ENCODE measurements at places on chromosomes 1 and 21. TPM values are rescaled to one million over a fixed set of nuclear protein-coding genes. Genes with fewer than 3 reads are reported as not detected.
A peak's percentile ranks its signal among the peaks of the same experiment; 100 is the strongest.

- peaks cover 40% of the 10 kb centered on the region for H3K4me1 ChIP-seq
- no peak for DNase-seq
- H3K36me3 ChIP-seq = peaks cover 12% of the 10 kb centered on the region
- H3K27ac ChIP-seq = no peak overlapping the region
These were observed 9.0 kb downstream of the DR1 start for GRCh38 chr1:93354749-93355148.

- H3K27ac ChIP-seq = no peak overlapping the region
- peaks cover 3% of the 10 kb centered on the region for H3K36me3 ChIP-seq
- DNase-seq = no peak
- no peak overlapping the region for H3K4me3 ChIP-seq
These were observed 87.9 kb downstream of the ZZZ3 start for GRCh38 chr1:77594366-77595112.

GRCh38 chr1:26686795-26687194 is 9.0 kb upstream of the ARID1A start:
- no peaks in the 10 kb centered on the region for H3K36me3 ChIP-seq
- H3K4me1 ChIP-seq = peaks cover 29% of the 10 kb centered on the region
- peak overlapping the region; percentile 37 for H3K27ac ChIP-seq
- H3K4me3 ChIP-seq = no peak overlapping the region

DNA sequence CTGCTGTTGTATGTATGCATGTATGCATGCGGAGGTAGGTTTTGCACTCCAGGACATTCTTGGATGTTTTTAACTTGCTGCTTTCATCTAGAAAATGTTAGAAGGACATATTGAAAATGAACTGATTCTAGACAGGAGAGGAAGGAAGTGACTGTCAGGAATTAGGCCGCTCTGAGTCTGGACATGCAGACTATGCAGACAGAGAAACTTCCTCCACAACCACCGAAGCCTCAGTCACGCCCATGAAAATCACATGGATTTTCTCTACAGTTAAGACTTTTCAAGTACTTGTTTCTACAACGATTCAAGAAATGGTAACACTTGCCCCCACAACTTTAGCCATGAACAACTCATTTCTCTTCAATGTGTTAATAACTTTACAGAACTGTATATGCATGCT is 211.1 kb downstream of the SMYD3 start:
- H3K4me3 ChIP-seq = no peak overlapping the region
- H3K36me3 ChIP-seq = no peaks in the 10 kb centered on the region
- no peak for DNase-seq
- peaks cover 35% of the 10 kb centered on the region for H3K4me1 ChIP-seq
- H3K27me3 ChIP-seq = no peaks in the 10 kb centered on the region
- peak overlapping the region; percentile 71 for H3K27ac ChIP-seq

DNA sequence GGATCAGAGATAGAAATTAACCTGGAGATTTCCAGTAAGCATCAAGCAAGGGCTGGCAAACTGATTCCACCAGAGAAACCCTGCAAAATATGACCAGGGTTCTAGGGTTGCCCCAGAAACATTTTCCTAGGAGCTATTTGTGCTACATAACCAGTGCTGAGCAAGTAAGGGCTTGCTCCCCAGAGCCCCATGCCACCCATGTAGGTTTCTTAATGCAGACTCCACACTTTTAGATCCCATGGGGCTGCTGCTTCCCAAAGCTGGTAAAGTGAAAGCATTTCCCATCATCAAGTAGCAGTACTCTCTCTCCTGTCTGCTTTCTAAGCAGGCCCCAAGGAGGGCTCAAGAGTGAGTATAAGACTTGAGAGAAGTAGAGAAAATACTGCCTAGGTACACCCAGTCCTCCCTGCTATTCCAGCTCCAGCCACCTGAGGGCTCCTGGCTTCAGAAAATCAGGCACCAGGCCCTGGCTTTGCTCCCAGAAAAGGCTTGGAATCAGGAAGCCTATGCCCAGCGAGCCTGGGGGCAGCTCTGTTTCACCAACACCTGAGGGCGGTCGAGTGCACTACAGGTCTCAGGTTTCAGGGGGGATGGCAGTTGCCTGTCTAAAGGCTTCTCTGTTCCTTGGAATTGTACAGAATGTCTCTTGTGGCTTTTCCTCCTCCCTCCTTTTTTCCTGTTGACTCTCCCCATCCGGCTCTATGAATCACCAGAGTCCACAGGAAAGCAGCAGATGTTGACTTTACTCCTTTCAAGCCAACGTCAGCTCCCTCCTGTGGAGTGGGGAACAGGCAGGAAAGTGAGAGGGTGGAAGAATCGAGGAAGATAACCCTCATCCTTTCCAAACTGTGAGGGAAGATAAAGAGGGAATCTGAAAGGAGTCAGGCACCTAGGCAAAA is 6.2 kb upstream of the ANKRD35 start:
- H3K4me3 ChIP-seq = peak overlapping the region; percentile 42
- peaks cover 5% of the 10 kb centered on the region for H3K36me3 ChIP-seq
- peaks cover 44% of the 10 kb centered on the region for H3K4me1 ChIP-seq

DNA sequence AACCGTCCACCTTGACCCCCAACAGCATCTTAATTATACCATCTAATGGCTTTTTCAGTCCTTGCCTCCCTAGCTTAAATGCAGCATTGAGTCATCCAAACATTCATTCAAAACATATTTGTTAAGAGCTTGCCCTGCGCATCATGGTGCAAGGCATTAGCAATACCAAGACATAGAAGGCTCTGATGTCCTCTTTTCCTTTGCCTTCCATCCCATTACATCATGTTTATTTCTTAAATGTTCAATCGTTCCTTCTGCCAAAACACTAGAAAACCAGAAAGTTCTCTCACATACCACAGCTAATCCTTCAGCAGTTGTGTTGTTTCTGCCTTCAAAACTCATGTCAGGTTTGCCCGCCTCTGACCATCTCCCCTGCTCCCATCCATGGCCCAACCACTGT is 29.8 kb upstream of the VTCN1 start:
- H3K27me3 ChIP-seq = peaks cover 24% of the 10 kb centered on the region
- no peaks in the 10 kb centered on the region for H3K36me3 ChIP-seq
- peaks cover 4% of the 10 kb centered on the region for H3K4me1 ChIP-seq
- no peak for DNase-seq
- no peak overlapping the region for H3K27ac ChIP-seq

DNA sequence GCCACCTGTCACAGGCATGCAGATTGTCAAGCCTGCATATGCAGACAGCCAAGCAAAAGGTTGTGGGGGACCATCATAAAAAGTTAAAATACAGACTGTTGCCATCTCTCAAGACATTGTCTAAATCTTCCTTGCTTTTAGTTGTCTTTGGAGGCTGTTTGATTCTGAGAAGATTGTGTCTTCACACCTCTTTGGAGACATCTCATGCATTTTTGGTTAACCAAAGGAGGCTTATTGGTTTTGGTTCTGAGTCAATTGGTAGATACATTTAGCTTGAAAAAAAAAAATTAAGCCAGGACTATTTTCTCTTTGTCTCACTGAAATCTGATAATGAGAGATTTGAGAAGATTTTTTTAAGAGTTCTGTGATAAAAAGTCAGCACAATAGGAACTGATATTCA is 217.6 kb downstream of the LYPLAL1 start:
- no peak overlapping the region for H3K27ac ChIP-seq
- no peak for DNase-seq
- H3K36me3 ChIP-seq = peaks cover 3% of the 10 kb centered on the region
- H3K4me3 ChIP-seq = no peak overlapping the region

- H3K27ac ChIP-seq = no peak overlapping the region
- H3K36me3 ChIP-seq = peaks cover 1% of the 10 kb centered on the region
- no peak overlapping the region for H3K4me3 ChIP-seq
- no peak for DNase-seq
- peaks cover 8% of the 10 kb centered on the region for H3K27me3 ChIP-seq
These were observed 45.4 kb downstream of the ILDR2 start for GRCh38 chr1:166929911-166930310.

- H3K36me3 ChIP-seq = no peaks in the 10 kb centered on the region
- peak overlapping the region; percentile 39 for H3K27ac ChIP-seq
- peaks cover 54% of the 10 kb centered on the region for H3K4me1 ChIP-seq
- no peaks in the 10 kb centered on the region for H3K27me3 ChIP-seq
- no peak overlapping the region for H3K4me3 ChIP-seq
These were observed 485.4 kb upstream of the USP24 start for GRCh38 chr1:55700359-55701130.

GRCh38 chr1:29779146-29779545 is 542.8 kb downstream of the PTPRU start:
- no peak for DNase-seq
- H3K4me3 ChIP-seq = no peak overlapping the region
- no peaks in the 10 kb centered on the region for H3K36me3 ChIP-seq
- peaks cover 36% of the 10 kb centered on the region for H3K27me3 ChIP-seq

- H3K27me3 ChIP-seq = peaks cover 3% of the 10 kb centered on the region
- DNase-seq = no peak
- H3K4me3 ChIP-seq = no peak overlapping the region
- no peaks in the 10 kb centered on the region for H3K4me1 ChIP-seq
- H3K36me3 ChIP-seq = no peaks in the 10 kb centered on the region
These were observed 1423.9 kb upstream of the PRMT6 start for GRCh38 chr1:105632342-105633196.

GRCh38 chr1:168362991-168363390 is 82.3 kb downstream of the TBX19 start:
- no peak overlapping the region for H3K4me3 ChIP-seq
- no peaks in the 10 kb centered on the region for H3K4me1 ChIP-seq
- H3K36me3 ChIP-seq = peaks cover 5% of the 10 kb centered on the region
- no peak for DNase-seq
- H3K27me3 ChIP-seq = peaks cover 33% of the 10 kb centered on the region

DNA sequence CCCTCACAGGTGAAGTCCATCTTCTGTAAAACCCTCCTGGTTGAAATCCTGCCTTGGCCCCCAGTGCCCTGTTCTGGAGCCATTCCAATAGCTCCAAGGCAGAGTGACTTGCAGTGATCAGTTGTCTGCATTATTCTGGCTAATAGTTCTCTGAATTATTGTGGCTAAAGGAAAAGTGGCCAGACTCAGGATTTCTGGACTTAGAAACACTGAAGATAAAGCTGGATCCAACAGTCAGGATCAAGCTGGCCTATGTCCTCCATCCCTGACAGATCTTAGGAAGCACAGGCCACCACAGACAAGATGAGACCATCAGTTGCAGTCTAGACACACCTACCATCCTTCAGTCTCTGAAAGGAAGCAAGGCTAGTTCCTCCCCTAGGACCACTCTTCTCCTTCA is 801 bp upstream of the C2CD4D start:
- peaks cover 14% of the 10 kb centered on the region for H3K4me1 ChIP-seq
- H3K27ac ChIP-seq = no peak overlapping the region
- H3K27me3 ChIP-seq = peaks cover 27% of the 10 kb centered on the region
- no peak overlapping the region for H3K4me3 ChIP-seq
- peaks cover 3% of the 10 kb centered on the region for H3K36me3 ChIP-seq
- no peak for DNase-seq

GRCh38 chr1:7208647-7209180 is 423.5 kb downstream of the CAMTA1 start:
- H3K27me3 ChIP-seq = no peaks in the 10 kb centered on the region
- no peak for DNase-seq
- no peaks in the 10 kb centered on the region for H3K36me3 ChIP-seq
- H3K27ac ChIP-seq = no peak overlapping the region
- H3K4me3 ChIP-seq = no peak overlapping the region

GRCh38 chr1:232287676-232288569 is 342.0 kb downstream of the SIPA1L2 start:
- H3K4me3 ChIP-seq = no peak overlapping the region
- H3K4me1 ChIP-seq = peaks cover 37% of the 10 kb centered on the region
- no peaks in the 10 kb centered on the region for H3K27me3 ChIP-seq
- H3K27ac ChIP-seq = no peak overlapping the region

DNA sequence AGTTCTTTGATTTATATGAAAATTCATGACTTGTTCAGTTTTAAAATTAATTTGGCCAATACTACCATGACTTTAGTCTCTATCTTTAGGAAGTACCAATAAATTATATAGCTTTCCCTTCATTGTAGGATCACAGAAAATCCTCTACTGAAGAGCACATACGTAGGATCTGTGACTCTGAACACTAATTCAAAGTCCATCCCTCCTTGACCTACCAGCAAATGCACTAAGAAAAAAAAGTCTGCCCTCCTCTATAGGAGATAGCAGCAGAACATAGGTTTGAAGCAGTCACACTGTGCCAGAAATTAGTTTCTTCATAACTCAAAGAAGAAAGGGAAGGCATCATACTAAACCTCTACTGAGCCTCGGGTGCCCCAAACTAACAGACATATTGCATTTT is 16.5 kb downstream of the BRWD1 start:
- no peak overlapping the region for H3K27ac ChIP-seq
- no peaks in the 10 kb centered on the region for H3K4me1 ChIP-seq
- no peak overlapping the region for H3K4me3 ChIP-seq
- no peak for DNase-seq
- peaks cover 33% of the 10 kb centered on the region for H3K36me3 ChIP-seq
- H3K27me3 ChIP-seq = no peaks in the 10 kb centered on the region

GRCh38 chr1:22376976-22377375 is 74.7 kb upstream of the ZBTB40 start:
- no peaks in the 10 kb centered on the region for H3K4me1 ChIP-seq
- no peak for DNase-seq
- H3K27me3 ChIP-seq = peaks cover 12% of the 10 kb centered on the region

DNA sequence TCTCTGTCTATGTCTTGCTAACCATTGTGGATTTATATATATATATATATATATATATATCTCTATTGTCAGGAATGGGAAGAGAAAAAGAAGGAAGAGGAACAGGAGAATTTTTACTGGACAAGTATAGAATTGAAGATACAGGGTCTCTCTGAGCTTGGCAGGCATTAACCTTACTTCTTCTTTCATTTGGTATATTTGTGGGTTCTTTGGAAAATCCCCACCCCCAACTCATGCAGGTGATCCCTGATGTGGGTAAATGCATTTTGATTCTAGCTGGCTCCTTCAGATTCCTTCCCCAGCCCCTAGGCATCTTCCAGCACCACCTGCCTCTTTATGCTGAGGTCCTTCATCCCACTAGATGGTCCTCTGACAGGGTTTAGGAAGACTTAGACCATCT is 78.8 kb upstream of the TRABD2B start:
- no peak for DNase-seq
- no peak overlapping the region for H3K4me3 ChIP-seq
- peaks cover 7% of the 10 kb centered on the region for H3K4me1 ChIP-seq
- peaks cover 49% of the 10 kb centered on the region for H3K27me3 ChIP-seq

- no peak for DNase-seq
- peaks cover 8% of the 10 kb centered on the region for H3K27me3 ChIP-seq
These were observed 65.5 kb upstream of the LRP8 start for GRCh38 chr1:53393325-53393792.

GRCh38 chr1:44347280-44347679 is 7.8 kb downstream of the ERI3 start:
- H3K4me1 ChIP-seq = peaks cover 17% of the 10 kb centered on the region
- no peaks in the 10 kb centered on the region for H3K27me3 ChIP-seq
- H3K27ac ChIP-seq = no peak overlapping the region

- no peaks in the 10 kb centered on the region for H3K36me3 ChIP-seq
- H3K4me1 ChIP-seq = no peaks in the 10 kb centered on the region
- no peak for DNase-seq
These were observed 7.0 kb downstream of the CD53 start for GRCh38 chr1:110879758-110880606.

The CELSR2 gene
- 8.6 TPM for total RNA-seq

The TMPRSS3 gene
- total RNA-seq = not detected

The ORC1 gene
- total RNA-seq = 5.1 TPM

The TMEM201 gene
- 10.6 TPM for total RNA-seq

The RIPK4 gene
- 6.1 TPM for total RNA-seq

The DMRTA2 gene
- total RNA-seq = not detected

The ZBTB8B gene
- total RNA-seq = 0.53 TPM

The NECTIN4 gene
- 0.12 TPM for total RNA-seq

The SLC6A17 gene
- total RNA-seq = 1.6 TPM

The TBX19 gene
- 1.8 TPM for total RNA-seq

The DONSON gene
- 17.9 TPM for total RNA-seq

The NUF2 gene
- total RNA-seq = 3.3 TPM

The C1orf74 gene
- 1.4 TPM for total RNA-seq

The TSPAN1 gene
- 1.6 TPM for total RNA-seq

The IL12RB2 gene
- total RNA-seq = not detected

The MYOM3 gene
- 0.70 TPM for total RNA-seq

The TESK2 gene
- 1.3 TPM for total RNA-seq

The KCNH1 gene
- 6.0 TPM for total RNA-seq

The FCMR gene
- not detected for total RNA-seq

The MMP23B gene
- 71.4 TPM for total RNA-seq
